Fibroblast of the conjunctiva (primary cell): ENCODE measurements at places on chromosomes 1 and 21.

DNA sequence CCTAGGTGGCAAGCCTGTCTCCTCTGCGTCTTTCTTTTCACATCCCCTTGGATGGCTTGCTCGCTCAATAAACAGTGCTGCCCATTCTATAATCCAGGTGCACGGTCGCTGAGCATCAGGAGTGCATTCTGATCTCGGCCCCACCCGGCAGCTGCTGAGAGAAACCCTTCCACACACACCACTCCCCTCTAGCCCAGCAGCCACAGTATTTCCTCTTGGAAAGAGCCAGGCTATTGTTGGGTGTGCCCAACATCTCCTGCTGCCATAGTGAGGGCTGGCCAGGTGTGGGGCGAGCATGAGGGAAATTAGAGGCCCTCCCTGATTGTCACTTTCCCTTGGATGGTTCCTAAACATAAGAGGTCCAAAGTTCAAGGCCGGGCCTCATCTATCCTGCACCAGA lies 24.7 kb downstream of the GPA33 start:
- DNase-seq: no peak

GRCh38 chr21:39625211-39625895 lies 12.6 kb downstream of the B3GALT5 start:
- DNase-seq: no peak

DNA sequence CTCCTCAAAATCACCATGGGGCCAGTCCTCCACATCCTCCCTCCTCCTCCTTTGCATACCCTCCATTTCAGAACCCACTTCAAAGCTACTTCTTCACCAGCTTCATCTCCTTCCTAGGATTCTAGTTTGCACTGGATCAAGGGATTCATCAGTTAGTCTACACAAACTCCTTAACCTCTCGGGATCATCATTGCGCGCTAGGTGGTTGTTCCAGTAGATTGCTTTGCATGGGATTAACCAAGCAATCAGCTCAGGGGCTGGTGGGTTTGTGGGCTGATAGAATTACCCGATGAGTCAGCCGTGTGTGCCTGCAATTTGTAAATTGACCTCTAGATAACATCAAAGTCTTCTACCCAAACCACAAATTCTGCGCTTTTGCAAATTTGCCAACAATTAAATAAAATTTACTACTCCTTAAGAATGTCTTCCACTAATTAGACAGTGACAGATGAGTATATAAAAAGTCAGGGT lies 7.7 kb downstream of the KANK4 start:
- no peak for DNase-seq

DNA sequence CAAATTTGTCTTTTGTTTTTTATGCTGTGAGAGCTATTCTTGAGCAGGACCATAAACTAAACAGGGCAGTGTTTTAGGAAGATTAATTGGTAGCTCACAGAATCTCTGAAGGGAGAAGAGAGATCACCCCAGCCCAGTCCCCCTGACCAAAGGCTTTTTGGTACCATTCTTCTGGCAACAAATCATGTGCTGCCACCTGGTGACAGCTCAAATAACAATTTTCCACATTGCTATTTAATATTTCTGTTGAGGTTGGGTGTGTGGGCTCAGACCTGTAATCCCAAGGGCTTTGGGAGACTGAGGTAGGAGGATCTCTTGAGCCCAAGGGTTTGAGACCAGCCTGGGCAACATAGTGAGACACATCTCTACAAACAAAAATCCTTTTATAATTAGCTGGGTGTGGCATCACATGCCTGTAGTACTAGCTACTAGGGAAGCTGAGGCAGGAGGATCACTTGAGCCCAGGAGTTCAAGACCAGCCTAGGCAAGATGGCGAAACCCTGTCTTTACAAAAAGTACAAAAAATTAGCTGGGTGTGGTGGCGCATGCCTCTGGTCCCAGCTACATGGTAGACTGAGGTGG lies 2.2 kb upstream of the TESK2 start:
- peak; percentile 51 for DNase-seq

DNA sequence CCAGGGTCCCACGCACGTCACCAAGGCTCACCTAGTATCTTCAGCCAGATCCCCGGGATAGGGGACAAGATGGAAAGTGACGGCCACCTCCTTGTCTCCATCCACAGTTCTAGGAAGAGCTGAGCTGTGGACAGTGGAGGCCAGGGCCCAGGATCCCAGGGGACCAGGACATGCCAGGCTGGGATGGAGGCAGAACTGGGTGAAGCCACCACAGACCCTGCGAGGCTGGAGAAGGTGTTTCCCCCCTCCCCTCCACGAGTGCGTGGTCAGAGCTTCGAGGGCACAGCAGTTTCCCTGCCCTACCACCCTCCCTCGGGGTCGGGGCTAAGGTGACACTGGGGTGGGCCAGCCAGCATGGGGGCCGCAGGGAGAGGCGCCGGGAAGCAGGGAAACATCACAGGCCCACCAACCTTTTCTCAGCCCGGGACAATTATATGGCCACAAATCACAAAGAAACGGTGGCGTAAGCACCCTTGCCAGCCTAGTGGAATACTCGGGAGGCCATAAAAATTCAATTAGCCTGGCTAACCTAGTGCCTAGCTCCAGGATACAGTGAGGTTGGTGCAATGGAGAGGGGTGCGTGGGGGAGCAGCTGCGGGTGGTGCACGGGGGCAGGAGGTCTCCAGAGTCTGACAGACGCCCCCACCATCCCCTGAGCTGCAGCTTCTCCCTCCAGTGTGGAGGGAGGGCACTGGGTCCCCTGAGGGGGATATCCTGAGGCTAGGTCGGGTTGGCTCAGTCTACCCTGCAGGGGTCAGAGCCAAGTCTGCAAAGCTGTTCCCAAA lies 13.4 kb downstream of the DRAXIN start:
- no peak for DNase-seq

DNA sequence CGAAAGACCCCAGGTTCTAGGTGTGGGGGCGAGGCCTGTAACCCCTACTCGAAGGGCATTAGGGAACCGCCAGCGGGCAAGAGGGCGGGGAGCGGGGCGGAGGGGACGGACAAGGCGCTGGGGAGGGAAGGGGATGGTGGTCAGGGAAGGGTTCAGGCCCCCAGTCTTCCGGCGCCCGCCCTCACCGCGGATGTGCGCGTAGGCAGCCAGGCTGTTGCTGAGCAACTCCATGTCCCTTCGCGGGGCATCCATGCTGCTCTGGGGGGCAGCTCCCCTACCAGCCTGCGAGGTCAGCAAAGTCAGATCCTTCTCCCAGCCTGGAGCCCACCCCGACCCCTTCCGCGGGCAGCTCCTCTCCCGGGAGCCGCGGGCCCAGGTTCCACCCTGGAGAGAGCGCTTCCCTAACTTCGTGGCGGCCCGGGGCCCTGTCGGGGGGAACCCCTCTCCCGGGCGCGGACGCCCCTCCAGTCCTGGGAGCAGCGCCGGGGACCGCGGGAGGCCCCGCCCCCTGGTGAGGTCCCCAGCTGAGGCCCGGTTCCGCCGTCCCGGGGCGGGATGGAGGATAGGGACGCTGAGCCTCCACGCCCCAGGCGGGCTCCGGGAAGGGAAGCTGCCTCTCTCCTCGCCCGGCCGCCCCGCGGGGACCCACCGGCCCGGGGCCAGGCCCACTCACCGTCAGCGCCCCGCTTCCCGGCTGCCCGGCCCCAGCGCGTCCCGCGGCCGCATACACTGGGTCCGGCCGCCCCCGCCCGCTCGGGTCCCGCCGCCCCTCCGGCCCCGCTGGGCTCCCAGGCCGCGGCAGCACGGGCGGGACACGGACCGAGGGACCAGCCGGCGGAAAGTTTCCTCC lies 434 bp downstream of the EVA1B start:
- peak; percentile 49 for DNase-seq

- DNase-seq: no peak
Measured at GRCh38 chr1:39576016-39576657, 453 bp downstream of the PABPC4 start.

DNA sequence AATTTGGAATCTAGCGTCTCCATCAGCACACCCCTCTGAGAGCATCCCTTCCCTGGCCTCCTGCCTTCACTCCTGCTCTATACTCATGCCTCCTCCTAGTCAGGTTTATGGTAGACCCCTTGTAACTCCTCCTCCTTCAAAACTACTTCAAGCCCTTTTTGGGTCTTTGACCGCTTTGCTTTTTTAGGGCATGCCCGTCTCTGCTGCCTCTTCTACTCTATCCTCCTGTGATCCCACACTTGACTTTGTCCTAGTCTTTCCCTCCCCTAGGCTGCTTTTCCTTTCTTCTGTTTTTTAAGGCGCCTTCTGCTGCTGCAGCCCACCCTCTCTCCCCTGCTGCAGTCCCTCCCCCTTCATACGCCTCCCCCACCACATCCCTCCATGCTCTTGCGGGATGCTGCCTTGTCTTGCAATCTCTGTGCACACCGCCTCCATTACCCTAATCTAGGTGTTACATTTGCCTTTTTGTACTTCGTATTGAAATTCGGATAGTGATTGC lies 1.5 kb downstream of the SNX27 start:
- no peak for DNase-seq

- no peak for DNase-seq
Measured at GRCh38 chr1:8643542-8644536, 173.6 kb downstream of the RERE start.

DNA sequence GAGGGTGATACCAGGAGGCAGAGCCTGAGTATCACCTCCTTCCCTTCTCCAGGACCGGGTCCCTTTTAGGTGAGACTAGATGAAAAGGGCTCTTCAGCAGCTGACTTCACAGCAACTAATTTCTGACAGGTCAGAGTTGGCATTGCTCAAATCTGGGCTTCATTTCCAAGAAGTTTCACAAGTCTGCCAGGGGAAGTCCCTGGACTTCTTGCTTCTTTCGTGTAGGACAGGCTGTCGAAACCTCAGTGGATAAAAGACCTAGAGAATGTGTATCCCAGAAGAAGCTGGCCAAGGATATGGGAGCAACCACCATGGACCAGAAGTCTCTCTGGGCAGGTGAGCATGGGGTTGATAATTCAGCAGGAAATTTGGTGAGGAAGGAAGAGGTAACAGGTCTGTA lies at the start of gene CHI3L2:
TSS of gene CHI3L2 (plus strand) at position 280 of the 400 bp plus-strand sequence. CDS start at position 297, 17 bp downstream.
- peak; percentile 39 for DNase-seq

GRCh38 chr1:195637539-195637938 lies 970.7 kb downstream of the KCNT2 start:
- DNase-seq: no peak
